ENCODE measurements at places on chromosomes 2 and 18.

- peak; percentile 64 for DNase-seq
Measured at GRCh38 chr2:98608962-98609604, 694 bp downstream of the UNC50 start.

GRCh38 chr18:78242254-78242643, 737.4 kb upstream of the SALL3 start:
- no peak for DNase-seq

- no peak for DNase-seq
Measured at GRCh38 chr2:137021763-137022162, 256.4 kb downstream of the THSD7B start.

- peak; percentile 59 for DNase-seq
Measured at GRCh38 chr2:17869128-17869527, 9.3 kb upstream of the KCNS3 start.

DNA sequence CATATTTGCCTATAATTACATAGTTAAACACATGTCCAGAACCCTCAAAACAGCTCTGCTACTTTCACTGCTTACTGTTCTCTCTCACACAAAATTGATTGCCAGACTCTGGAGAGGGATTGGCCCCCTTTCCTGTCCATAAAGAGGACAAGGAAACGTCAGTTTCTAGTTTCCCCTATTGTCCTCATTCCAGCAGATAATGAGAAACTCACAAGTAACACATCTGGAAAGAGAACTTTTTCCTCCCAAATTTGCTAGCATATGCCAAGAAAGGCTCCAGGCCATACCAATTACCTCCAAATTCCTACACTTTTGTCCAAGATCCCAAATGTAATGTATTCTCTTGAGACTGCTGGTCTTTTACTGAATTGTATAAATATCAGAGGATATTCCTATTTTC, 200.5 kb downstream of the EXOC6B start:
- no peak for DNase-seq

GRCh38 chr2:232448304-232448690, 7.7 kb upstream of the ALPI start:
- DNase-seq = no peak

GRCh38 chr18:35122586-35123224, 81.5 kb downstream of the MAPRE2 start:
- DNase-seq = no peak

DNA sequence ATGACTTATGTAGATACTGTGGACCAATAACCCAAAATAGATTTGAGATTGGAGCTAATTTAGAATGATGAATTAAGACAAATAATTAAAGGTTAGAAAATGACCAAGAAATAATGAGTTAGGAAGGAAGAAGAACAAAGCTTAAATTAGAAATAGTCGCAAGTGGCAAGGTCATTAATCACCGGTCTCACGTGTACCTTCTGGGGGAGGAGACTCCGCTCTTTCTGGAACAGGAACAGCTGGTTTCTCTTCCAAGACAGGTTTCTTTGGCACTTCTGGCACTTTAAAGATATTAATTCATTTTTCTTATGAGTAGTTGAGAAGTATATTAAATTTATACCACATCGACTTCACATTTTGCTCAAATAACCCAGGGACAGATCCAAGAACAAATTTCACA, 156.7 kb downstream of the TTN start:
- no peak for DNase-seq

DNA sequence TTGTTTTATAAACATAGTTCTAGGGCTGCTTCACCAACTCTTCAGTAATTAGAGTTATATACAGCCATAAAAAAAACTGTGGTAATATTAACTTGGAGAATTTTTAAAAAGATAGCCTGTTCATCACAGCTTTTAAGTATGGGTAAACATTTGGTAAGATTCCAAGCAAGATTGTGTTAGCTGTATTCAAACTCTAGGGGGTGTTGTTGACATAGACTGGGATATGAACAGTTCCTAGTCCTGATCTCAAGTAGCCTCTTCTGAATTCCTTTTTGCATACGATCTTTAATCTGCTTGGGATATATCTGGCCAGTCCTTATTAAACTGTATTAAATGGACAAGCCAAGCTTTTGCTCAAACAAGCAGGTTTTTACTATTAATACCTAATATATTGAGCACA, 13.4 kb downstream of the NOP58 start:
- peak; percentile 72 for DNase-seq

- peak; percentile 21 for DNase-seq
Measured at GRCh38 chr2:241154915-241155314, 4.6 kb downstream of the PPP1R7 start.

- DNase-seq = no peak
Measured at GRCh38 chr2:98012561-98012991, 16.8 kb upstream of the TMEM131 start.

DNA sequence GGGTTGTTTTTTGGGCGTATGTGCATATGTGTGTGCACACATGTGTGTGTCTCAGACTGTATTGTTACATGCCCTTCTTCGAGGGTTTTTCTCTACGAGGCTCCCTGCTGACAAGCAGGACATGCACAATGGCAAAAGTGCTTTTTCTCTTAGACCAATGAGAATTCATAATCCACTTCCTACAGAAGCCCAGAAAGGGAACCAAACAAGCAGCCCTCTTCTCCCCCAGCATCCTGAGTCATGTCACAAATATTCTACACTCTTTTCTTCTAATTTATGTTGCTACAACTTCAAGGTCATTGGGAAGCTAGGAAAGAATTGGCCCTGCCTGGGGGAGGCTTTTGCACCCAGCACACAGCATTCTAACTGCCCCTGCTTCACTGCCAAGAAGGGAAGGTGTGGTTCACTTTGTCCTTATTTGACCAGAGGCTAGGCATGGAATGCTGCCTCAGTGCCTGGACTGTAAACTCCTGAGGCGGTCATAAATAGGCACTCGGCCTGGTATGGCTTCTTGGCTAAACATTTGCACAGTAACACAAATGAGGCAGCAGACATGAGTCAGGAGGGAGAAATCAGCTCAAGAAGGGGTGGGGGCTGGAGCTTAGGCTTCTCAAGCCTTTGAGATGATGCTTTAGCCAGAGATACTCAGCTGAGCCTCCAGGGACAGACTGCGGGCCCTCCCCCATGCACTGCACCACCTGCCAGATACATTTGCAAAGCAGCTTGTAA, 92.7 kb upstream of the KLF7 start:
- DNase-seq = no peak

- DNase-seq = no peak
Measured at GRCh38 chr2:172100080-172100934, 2.4 kb downstream of the DLX2 start.

GRCh38 chr2:19933351-19933981, 31.7 kb upstream of the TTC32 start:
- no peak for DNase-seq

DNA sequence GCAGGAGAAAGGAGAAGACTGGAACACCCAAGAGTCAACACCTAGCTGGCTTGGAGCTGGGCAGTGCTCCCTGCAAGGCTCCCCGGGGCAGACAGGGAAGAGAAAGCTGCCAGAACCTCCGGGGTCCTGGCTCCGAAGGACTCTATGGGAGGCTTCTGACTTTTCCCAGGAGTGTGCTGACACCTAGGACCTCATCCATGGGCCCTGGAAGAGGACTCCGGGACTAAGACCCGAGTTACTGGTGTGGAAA, 37.8 kb upstream of the ATP6V1B1 start:
- DNase-seq = no peak

- no peak for DNase-seq
Measured at GRCh38 chr2:157192445-157193423, 64.8 kb upstream of the GALNT5 start.

- DNase-seq = no peak
Measured at GRCh38 chr2:9998916-9999654, 44.3 kb upstream of the KLF11 start.

GRCh38 chr18:62610701-62611411, 88.0 kb downstream of the ZCCHC2 start:
- no peak for DNase-seq

GRCh38 chr2:27118525-27119329, at the start of gene CGREF1:
CGREF1 (minus strand) TSS chr2:27119128; CDS start chr2:27104366, 14,762 bp downstream.
- no peak for DNase-seq

DNA sequence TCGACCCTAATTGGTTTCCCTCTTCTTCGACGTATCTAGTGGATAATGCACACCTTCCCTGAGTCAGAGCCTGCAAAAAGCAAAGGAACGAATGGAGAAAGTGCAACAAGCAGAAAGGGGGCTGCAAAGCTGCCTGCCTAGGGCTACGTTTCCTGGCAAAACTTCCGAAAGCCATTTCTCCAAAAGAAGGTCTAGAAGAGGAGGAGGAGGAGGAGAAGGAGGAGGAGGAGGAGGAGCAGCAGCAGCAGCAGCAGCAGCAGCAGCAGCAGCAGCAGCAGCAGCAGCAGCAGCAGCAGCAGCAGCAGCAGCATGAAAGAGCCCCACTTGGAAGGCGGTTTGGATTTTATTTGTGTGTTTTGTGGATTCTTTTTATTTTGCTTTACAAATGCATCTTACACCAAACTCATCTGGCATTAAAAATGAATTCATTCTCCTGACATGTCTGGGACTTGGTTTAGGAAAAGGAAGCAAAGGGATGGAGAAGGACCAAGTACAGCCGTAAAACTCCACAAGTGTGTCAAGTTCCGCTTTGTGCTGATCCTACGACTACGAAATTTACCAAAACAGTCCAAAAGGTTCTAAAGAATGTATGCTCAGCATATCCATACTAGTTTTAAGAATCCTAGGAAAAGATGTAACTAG, 2.0 kb downstream of the TCF4 start:
- DNase-seq = no peak

DNA sequence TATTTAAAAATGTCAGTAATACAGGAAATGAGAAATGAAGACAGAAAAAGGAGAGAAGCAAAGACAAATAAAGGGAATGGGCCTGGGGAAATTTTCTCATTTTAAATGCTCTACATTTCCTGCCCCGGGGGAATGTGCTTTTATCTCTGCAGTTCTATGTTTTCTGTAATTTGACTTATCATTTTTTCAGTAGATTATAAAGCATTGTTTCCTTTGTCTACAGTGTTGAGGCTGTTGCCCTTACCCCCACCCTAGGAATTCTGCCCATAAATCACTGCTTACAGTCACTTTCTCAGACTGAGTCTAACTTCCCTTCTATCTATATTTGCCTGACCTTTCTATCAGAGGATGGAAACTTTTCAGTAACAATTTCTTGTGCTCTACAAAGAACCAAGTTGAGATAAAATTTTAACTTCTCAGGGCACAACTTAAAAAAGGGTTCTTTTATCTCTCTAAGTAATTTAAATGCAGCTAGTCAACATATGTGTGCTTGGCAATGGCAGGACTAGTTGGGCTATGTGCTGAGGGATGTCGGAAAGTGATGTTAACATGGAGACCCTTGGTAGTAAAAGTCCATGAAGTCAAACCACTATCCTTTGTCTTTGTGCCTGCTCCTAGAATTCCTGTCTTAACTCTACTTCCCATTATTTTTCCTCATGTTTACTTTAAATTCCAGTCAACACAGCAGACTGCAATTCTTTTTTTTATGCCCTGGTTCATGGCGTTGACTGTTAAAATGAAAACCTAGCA, 146.5 kb upstream of the MMADHC start:
- DNase-seq = no peak

- DNase-seq = no peak
Measured at GRCh38 chr2:40273734-40274182, 178.1 kb downstream of the SLC8A1 start.

DNA sequence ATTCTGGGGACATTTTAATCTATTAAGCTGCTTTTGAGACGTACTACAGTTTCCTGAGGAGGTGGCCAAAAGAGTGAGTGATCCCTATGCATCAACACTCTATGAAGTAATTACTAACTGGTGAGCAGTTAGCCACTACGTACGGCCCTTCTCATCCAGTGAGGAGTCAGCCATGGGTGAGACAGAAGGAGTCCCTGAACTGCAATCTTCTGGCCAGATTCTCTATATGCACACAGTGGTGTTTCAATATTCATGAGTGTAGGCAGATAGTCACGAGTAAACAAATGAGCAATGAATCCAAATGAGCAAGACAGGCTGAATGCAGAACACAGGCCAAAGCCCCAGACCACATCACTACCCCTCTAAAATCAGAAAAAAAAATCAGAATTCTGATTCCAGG, 29.8 kb upstream of the TMEM214 start:
- DNase-seq = peak; percentile 58

GRCh38 chr2:150778828-150779227, 291.4 kb upstream of the RND3 start:
- DNase-seq = no peak

GRCh38 chr2:68043695-68044094, 19.1 kb downstream of the C1D start:
- no peak for DNase-seq

- peak; percentile 71 for DNase-seq
Measured at GRCh38 chr2:138846216-138846821, 66.1 kb upstream of the NXPH2 start.

DNA sequence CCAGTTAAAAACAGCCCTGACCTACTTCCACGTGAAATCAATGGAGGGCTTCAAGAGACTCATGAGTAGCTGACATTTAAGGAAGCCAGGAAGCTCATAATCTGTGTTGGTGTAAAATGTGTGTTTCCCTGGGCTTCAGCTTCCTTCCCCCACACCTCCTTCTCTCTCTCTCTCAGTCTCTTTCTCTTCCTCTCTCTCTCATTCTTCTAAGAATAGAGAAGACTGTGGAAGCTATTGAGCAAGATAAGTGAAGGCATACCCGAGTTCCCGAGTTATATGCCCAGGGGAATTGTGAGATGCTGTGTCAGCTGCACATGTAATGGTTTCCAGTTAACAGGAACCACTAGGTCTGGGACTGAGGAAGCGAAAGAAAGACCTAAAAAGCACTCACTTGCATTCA, 199.4 kb downstream of the NYAP2 start:
- DNase-seq = no peak

DNA sequence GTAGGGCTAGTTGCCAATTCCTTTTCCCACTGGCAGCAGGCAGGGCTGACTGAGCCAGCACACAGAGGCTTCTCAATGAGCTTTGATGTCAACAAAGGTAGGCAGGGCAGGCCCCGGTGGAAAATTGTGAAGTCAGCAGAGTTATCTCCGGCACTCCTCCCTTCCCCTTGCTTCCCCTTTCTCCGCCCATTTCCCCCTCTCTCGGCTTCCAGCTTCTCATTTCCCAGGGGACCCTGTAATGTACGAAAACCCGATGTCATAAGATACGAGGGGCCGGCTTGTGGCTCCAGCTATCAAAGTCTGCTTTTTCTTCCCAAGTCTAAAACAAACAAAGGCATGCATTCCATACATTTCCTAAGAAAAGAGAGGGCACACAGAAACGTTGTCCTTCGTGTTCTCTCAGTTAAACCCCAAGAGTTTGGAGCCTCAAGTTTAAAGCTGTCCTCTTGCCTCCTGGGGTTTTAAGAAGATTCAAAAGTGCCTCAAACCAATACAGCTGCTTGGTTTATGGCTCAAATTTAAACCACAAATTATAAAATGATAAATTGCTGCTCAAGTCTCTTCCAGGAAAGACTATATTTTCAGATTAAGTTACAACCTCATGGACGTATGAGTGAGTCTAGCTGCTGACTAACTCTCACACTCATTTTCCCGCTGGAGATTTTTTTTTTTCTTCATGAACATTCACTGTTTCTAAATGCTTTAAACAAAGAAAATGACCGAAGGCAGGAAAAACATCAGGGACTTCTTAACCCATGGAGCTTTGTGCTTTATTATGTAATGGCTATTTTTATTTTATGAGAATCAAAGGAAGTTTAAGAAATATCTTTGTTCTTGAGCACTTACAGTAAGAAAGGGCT, 27.2 kb upstream of the EML4 start:
- peak; percentile 32 for DNase-seq

GRCh38 chr2:231693956-231694355, 14.4 kb upstream of the PTMA start:
- no peak for DNase-seq
